SW 1271 (cell line): ENCODE measurements at places on chromosomes 16 and 17.

DNA sequence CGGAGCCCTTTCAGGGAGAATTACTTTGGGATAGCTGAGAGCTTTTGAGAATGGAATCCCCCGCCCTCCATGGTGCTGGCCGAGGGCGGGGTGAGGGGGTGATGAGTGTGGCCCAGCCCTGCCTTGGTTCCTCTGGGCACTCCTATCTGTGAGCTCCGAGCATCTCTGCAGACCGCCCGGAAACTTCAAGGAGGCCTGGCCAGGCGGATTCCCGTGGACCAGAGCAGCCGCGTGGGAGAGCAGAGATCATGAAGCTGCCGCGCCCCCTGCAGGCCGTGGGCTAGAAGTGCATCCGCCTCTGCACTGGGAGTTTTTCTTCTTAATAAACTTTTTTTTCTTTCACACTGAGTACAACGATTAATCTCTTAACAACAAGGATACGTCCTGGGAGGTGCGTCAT lies 392.9 kb upstream of the EEF2KMT start:
- DNase-seq: peak; percentile 3

GRCh38 chr16:76940251-76940650 lies 250.7 kb upstream of the MON1B start:
- no peak for DNase-seq

GRCh38 chr16:57720142-57720575 lies 15.4 kb upstream of the KATNB1 start:
- DNase-seq: peak; percentile 1

GRCh38 chr16:77169650-77170236 lies 21.2 kb upstream of the MON1B start:
- DNase-seq: no peak

GRCh38 chr16:66511602-66512271 lies 38.2 kb downstream of the TK2 start:
- no peak for DNase-seq

- no peak for DNase-seq
Observed at GRCh38 chr17:11279776-11280344, 38.8 kb downstream of the SHISA6 start.

DNA sequence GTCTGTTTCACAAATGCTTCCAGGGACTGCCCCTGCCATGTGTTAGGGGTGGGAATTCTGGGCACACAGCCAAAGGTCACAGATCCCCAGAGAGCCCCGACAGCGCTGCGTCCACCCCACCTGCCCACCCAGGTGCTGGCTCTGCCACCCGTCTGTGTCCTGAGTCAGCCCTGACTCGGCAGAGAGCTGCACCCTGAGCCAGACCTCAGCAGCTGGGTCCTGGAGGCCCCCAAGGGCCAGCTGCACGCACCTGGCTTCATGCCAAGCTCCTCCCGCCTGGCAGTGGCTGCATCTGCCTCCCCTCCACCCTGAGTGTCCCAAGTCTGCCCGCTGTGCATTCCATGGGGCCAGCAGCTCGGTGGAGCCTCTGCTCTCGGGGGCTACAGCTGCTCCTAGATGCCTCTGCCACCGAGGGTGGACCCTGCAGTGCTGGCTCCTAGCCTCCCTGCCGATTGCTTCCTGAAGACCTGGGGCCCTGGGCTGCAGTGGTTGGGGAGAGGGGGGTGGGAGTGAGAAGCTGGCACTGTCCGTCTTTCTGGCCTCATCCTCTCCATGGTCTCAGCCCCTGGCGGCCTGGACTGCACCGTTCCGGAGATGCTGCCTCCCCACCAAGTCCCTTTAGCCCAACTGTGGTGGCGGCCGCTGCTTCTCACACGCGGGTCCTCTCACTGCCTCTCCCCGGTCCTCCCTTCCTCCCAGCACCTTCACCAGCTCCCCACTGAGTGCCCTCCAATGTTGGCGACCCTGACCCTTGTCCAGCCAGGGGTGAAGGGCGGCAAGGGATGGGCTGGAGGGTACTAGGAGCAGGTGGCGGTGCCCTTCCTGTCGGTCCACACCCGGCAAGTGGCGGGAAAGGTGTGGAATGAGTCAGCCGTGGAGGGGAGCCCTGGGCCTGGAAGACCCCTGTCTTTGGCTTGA lies 3.0 kb downstream of the SECTM1 start:
- no peak for DNase-seq

GRCh38 chr17:1860978-1861377 lies 31.2 kb downstream of the RPA1 start:
- no peak for DNase-seq

DNA sequence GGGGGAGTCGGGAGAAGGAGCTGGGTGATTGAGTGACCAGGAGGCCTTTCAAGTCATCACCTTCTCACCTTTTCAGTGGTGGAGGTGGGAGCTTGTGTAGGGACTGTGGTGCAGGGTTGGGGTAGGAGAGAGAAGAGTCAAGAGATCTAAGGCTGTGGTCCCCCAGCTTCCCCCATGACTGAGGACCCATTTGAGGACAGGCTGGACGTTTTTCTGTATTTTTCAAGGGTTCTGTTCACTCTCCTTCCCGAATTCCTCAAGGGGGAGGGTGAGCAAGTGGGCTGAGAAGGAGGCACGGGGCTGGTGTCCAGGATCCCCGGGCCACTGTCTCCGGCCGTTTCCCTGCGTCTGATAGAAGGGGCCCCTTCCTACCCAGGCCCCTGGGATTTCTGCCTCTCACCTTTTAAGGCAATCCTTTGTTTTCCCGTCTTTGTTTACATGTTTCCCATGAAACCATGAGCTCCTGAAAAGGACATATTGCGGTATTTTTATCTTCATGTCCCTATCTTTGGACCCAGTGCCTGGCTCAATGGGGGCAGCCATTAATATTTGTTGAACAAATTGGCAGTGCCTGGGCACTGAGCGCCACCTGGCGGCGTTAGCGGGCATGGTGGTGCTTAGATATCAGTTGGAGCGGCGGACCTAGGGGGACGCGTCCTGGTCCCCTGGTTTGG lies 9.2 kb upstream of the CD300A start:
- no peak for DNase-seq

- peak; percentile 98 for DNase-seq
Observed at GRCh38 chr17:15954222-15954621, 9.3 kb downstream of the ADORA2B start.

- DNase-seq: no peak
Observed at GRCh38 chr17:68581863-68582645, 19.1 kb downstream of the FAM20A start.

GRCh38 chr16:86307514-86307903 lies 202.8 kb upstream of the FOXF1 start:
- no peak for DNase-seq

DNA sequence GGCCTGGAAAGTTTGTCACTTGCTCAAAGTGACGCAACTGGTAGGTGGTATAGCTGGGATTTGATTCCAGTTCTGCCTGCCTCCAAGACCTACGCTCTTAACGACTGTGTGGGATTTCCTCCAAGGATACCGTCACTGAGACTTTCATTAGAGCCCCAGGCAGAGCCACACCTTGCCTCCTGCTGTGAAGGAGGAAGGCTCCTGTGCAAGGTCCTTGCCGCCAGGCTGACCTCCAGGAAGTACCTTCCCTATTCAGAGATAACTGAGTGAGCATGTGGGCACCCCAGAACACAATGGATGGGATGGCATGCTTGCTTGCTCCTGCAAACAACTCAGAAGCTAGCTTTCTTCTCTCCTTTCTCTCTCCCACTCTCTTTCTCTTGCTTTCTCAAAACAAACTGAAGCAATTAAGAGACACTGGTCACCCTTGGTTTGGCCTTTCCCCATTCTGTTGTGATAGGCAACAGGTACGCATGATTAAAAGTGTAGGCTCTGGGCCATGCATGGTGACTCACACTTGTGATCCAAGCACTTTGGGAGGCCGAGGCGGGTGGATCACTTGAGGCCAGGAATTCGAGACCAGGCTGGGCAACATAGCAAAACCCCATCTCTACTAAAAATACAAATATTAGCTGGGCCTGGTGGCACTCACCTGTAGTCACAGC lies 30.7 kb downstream of the CACNG3 start:
- DNase-seq: no peak

GRCh38 chr16:14499110-14499509 lies 130.9 kb downstream of the PARN start:
- no peak for DNase-seq

GRCh38 chr16:9103546-9103945 lies 12.1 kb downstream of the HAPSTR1 start:
- DNase-seq: no peak

- no peak for DNase-seq
Observed at GRCh38 chr16:21656795-21657768, 4.7 kb upstream of the IGSF6 start.

DNA sequence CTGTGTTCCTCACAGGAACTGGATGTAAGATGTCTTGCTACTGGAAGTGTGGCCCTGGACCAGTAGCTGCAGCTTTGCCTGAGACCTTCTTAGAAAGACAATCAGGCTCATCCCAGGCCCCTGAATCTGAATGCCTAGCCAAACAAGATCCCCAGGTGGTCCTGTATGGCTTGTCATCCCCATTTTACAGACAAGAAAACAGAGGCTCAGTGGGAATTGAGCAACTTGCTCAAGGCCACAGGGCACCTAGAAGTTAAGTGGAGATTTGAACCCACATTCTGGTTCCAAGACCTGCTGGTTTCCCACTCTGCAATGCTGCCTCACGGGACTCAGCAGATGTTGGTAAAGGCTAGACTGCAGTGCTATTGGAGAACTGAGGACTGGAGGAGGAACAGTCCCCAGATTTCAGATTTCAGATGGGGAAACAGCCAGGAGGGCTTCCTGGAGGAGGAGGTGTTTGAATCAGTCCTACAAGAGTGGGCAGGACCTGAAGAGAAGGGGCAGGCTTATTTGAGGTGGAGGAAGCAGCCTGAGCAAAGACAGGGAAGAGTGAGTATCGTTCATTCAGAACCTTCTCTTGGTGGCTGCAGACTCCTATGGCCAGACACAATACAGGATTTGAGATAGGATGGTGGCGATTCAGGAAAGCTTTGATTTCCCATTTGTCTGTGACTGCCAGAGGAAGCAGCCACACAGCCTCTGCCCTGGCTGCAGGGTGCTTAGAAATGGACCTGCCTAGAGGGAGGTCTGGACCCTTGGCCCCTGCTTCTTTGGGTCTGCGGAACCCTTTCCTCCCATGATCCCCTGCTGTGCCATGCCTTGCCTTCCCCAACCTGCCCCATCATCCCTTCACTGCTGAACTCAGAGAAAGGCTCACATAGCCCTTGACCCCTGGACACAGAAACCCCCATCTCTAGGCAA lies 233.4 kb upstream of the NLRP1 start:
- no peak for DNase-seq

- DNase-seq: no peak
Observed at GRCh38 chr17:43354371-43354770, 44.4 kb upstream of the ARL4D start.

- DNase-seq: no peak
Observed at GRCh38 chr17:15392326-15392741, 50.9 kb upstream of the TEKT3 start.

- DNase-seq: no peak
Observed at GRCh38 chr17:4913994-4914393, 11.1 kb upstream of the CHRNE start.

- no peak for DNase-seq
Observed at GRCh38 chr17:6592173-6592572, 35.8 kb upstream of the PITPNM3 start.

- no peak for DNase-seq
Observed at GRCh38 chr17:45451131-45451530, 18.5 kb upstream of the ARHGAP27 start.

- DNase-seq: peak; percentile 59
Observed at GRCh38 chr17:18248300-18248731, 10.2 kb downstream of the FLII start.

- no peak for DNase-seq
Observed at GRCh38 chr17:6018788-6019187, 51.4 kb upstream of the WSCD1 start.

DNA sequence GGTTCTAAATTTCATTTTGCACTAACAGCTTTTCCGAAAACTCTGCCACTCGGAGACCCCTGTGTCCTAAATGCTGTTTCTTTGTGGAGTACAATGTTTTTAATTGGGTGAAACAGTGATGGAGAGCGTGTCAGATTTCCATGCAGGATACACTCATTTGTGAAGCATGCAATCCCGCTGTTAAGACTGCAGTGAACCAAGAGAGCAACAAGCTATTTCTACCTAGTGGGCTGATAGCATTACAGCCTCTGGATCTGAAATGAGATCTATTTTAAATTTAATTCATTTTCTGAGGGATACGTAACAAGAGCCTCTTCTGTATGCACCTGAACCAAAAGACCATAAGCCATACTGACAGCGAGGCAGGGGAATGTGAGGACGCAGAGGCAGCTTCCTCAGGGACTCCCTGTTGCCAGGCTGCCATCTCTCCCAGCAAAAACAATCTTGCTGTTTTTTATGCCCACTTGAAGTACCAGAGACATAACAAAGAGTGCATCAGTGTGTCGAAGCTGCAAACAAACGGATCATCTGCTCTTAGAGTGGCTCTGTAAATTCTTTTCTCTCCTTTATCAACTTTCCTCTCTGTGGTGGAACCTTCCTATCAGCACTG lies 199.9 kb upstream of the COX10 start:
- DNase-seq: no peak

DNA sequence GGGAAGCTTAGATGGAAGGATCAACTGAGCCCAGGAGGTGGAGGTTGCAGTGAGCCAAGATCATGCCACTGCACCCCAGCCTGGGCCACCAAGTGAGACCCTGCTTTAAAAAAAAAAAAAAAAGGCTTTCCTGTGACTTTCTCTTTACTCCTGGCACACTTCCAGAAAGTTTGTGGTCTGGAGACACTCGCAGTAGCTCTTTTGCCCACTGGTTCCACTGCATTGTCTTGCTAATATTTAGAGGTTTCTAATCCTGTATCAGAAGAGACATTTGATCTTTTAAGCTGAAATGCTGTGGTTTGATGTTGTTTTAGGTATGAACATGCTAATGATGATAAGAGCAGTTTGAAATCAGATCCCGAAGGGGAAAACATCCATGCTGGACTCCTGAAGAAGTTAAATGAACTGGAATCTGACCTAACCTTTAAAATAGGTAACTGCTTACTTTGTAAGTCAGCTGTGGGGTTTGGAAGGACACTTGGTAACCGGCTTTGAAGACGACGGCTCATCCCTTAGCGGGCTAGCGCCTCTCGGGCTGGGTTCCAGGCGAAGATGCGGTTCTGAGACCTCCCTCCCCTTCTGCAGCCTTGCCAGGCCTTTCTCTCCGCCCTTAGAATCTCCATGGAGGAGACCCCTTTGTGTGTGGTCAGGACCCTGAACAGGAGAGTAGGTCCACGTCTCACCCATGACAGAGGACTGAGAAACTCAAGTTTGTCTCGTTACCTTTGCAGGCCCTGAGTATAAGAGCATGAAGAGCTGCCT lies 23.1 kb downstream of the NTAN1 start:
- no peak for DNase-seq
